Activated T-cell treated with anti-CD3 and anti-CD28 coated beads for 1 hour (primary cell): ENCODE measurements at places on chromosomes 13 and 19.

GRCh38 chr13:77337159-77337558, 10.3 kb upstream of the MYCBP2 start:
- no peak for DNase-seq

DNA sequence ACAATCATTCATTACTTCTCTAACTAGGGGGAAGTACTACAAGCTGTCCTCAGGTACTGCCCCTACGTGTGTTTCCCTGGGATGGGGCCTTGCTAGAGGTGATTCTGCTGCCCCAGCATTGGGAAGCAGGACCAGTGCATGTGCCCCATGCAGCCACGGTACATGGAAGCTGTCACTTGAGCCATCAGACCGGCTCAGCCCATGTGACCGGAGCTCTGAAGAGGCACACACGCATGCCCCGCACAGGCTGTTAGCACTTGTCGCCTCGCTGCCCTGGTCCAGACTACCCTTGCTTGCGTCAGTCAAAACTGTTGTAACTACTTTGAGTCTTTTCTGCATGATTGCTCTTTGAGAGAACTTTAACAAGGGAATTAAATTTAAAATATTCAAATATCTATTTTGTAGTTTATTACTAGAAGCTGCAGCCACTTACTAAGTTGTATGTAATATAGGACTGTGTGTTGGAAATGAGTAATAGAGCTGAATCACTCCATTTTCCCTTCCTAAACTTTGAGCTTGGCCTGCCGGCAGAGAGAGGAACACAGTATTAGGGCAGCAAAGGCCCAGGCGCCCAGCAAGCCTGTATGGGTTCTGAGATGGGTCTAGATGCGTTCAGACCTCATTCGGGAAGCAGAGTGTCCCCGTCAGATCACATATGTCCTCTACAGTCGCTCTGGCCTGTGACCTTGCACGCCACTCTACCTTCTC, 42.2 kb downstream of the DHRS12 start:
- no peak for DNase-seq

DNA sequence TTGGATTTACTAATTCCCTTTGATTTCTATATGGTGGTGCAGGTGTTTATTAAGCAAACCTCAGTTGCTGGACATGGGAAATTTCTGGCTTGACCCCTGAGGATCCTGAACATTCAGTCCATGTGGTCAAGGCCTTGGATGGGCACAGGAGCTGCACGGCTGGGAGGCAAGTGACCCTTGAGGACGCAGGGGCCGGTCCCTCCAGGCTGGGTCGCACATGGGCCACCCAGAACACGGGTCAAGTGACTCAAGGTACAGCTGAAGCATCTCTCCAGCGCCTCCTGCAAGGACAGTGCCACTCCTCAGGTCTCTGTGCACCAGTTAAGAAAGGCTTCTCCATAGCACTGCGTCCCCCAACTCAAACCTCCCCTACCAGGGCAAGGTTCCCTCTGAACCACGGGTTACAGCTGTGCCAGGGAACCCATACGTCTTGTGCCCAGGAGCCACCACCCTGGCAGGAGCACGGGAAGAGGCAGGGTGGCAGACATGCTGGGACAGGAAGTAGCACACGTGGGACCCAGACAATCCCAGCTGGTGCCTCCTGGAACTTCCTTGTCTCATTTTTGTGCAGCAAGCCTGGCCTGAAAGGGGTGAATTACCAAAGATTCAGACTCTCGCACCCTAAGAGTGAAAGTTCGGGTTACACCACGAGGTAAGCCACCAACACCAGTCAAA, 93.1 kb downstream of the SPACA7 start:
- no peak for DNase-seq

DNA sequence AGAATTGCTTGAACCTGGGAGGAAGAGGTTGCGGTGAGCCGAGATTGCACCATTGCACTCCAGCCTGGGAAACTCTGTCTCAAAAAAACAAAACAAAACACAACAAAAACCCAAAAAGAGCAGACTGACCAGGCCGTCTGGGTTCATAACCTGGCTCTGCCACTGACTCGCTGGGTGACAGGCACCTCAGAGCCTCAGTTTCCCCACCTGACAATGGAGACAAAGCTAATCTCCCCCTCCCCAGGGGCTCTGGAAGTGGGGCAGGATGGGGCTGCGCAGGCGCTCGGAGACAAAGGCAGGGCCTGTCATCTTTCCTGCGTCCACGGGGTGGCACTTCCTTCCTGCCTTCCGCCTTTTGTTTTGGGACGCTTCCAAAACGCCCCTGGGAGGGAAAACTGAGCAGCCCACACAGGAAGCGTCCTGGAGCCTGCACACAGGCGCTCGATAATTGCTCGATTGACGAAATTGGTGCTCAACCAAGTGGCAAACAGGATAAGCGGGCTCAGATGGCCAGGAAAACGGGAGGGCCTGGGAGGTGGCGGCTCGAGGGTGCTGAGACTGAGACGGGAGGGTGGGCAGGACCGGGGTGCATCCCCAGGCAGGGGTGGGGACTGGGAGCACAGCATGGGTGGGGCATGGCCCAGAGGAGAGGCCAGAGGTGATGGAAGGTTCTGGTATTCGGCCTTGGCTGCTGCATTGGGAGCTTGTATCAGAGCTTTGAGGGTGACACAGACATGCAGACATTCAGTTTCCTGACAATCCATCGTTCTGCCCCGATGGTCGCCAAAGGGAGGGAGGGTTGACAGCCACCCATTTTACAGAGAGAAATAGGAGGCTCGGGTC, 17.8 kb downstream of the SPC24 start:
- peak; percentile 33 for DNase-seq

DNA sequence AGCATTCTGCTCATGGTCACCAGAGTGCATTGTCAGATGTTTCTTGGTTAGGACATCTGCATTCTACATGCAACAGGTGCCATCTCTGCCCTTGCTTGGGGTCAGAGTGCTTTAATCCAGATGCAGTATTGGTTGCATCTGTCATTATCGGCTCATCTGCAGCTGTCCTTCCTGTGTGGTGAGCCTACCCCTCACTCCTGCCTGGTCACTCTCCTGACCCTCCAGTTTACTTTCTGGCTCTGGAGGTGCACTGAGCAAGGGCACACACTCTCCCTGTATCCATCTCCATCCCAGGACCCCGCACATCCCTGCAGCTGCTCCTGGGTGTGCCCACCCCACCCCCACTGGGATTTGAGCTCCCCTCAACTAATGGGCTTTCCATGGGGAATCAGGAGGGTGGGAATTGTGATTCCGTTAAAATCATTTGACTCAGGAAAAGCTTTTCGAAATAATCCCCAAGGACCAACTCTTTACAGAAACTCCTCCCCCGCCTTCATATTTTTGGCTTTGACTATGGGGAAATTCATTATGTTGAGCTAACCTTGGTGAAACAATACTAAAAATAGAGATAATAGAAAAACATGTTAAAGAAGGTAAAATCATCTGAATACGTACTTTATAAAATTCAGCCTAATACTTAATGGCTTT, 70.2 kb downstream of the COL4A2 start:
- no peak for DNase-seq

GRCh38 chr13:29453617-29454011, 141.9 kb downstream of the SLC7A1 start:
- DNase-seq, result no peak

- no peak for DNase-seq
Observed at GRCh38 chr19:12484011-12484370, 625 bp downstream of the ZNF709 start.

DNA sequence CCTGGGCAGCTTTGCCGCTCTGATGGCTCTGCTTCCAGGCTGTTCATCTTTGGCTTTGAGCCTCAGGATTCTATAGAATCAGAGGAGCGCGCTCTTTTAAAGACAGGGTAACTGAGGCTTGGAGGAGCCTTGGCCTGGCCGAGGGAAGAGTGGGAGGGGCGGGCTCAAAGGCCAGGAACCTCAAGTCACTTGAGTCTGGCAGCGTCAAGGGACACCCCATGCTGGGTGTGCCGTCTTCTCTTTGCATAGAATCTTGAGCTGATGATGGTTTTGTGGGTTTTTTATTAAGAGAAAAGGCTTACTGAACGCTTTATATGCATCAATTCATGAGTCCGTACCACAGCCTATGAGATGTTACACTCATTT, 1.1 kb downstream of the PGLS start:
- DNase-seq, result no peak

- no peak for DNase-seq
Observed at GRCh38 chr19:56301155-56301554, 13.5 kb downstream of the ZSCAN5A start.

GRCh38 chr13:101149735-101150384, 266.4 kb downstream of the NALCN start:
- DNase-seq, result no peak

DNA sequence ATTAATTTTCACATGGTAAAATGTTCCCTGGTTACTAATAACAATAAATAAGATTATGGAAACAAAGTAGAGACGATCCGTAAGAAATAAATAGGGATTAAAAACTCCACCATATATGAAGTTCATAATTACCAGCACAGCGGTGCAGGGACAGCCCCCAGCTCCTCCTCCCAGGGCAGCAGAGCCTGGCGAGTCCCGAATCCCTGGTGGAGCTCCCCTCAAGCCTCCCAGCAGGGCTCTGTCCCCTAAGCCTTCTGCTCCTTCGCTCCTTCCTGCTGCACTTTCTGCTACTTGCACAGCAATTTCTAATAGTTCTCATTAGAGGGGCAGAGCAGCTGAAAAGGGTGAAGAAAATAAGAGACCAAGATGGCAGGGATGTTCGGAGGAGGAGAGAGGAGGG, 43.6 kb downstream of the RASA3 start:
- DNase-seq, result no peak

GRCh38 chr19:33293255-33294057, 8.9 kb downstream of the CEBPA start:
- no peak for DNase-seq

- DNase-seq, result no peak
Observed at GRCh38 chr19:32138416-32138815, 207.0 kb upstream of the ZNF507 start.

- no peak for DNase-seq
Observed at GRCh38 chr19:29326849-29327840, 114.2 kb upstream of the UQCRFS1 start.
